Cerebellar nuclear complex (tissue), 1 donor: ENCODE measurements at places on chromosomes 6 and 20.

DNA sequence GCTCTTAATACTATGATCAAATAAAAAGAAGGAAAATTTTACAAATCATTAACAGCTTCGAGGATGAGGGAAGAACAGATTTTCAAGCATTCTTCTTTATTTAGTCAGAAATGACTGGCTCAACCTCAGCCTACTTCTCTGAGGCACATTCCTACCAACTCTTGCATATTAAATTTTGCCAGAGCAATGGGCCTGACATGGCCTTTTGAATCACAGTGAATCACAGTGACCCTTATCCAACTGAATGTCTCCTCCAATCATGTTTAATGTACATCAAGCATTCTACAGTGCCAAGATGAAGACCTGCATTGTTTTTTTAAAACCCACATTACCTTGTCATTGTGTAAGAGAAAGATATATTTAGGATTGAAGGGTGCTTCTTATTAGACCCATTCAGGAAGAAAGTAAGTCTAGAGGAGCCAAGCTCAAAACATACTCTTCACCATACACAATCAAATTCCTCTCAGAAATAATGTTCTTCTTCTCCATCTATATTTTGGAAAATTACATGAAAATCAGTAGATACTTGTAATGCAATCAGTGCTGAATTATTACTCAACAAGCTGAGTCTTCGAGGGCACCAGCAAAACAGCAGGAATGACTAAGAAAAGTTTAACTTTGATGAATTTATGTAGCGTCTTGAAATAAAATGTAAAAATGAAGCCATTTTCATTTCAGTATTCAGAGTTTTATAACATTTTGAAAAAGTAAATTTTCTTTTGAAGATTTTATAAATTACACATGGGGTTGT, 44.1 kb upstream of the MOXD1 start:
- DNase-seq, result no peak

- DNase-seq, result no peak
Measured at GRCh38 chr6:134281388-134281787, 36.5 kb downstream of the SGK1 start.

DNA sequence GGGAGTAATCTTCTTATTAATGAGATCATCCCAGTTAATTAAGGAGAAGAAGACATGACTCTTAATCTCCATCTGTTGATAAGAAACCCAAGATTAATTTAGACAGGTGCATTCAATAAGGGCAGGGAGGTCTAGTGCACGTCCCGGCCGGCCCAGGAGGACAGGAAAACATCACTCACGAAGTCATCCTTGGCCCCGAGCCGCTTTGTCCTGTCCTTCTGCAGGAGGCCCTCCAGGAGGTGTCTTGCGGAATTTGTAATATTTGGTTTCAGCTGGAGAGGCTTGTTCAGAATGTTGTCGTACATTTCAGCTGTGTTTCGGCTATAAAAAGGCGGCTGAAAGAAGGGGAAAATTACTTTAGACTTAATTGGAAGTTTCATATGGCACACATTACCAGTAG, 118.4 kb upstream of the SLC2A12 start:
- no peak for DNase-seq

- DNase-seq, result no peak
Measured at GRCh38 chr20:61027218-61027617, 224.8 kb upstream of the CDH4 start.

DNA sequence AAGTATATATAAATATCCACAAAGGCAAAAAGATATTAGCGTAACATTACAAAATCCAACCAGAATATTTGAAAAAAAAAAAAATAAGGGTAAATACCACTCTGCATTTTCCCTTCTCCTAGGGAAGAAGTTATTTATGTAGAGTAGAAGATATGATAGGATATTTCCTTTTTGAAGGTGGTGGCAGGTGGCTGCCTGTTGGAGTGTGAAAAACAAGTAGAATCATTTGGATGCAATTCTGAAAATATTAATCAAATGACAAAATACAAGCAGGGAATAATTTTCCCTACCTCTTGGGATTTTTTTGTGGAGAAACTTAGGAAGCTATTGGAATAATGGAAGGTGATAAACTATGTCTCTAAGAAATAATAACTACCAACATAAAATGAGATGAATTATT, 62.5 kb upstream of the OGFRL1 start:
- peak; percentile 6 for DNase-seq

GRCh38 chr20:52682237-52682636, 289.9 kb upstream of the TSHZ2 start:
- no peak for DNase-seq

- DNase-seq, result no peak
Measured at GRCh38 chr20:58647796-58648501, 3.1 kb upstream of the STX16 start.

GRCh38 chr6:169864148-169865020, 113.0 kb downstream of the ERMARD start:
- no peak for DNase-seq

DNA sequence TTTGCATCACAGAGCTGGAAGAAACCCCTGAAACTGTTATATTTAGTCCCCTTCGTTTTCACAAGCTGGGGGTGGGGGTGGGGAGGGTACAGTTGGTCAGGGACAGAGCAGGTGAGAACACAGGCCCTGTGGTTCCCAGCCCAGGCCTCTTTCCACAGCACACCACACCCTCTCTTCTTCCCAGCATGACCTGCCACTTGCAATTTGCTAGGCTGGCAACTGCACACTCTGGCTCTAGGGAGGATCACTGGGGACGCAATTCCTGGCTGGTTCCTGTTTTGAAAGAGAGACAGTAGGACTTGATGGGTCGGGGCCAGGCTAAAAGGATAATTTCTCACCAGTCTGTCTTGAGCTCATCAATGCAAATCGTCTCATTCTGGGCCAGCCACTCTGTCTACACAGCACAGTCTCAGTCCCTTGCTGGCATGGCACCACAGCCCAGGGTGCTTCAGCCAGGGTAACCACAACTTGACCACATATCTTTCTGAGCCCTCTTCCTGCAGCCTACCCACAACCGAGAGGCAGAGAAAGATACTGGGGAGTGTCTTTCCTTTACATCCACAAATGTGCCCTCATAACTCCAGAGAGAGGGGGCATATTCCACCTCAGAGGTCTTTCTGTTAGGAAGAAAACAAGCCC, 41.7 kb upstream of the EMILIN3 start:
- DNase-seq, result no peak

GRCh38 chr20:9068233-9068801, 570 bp upstream of the PLCB4 start:
- DNase-seq, result no peak

GRCh38 chr6:93468291-93468690, 48.9 kb upstream of the EPHA7 start:
- no peak for DNase-seq

DNA sequence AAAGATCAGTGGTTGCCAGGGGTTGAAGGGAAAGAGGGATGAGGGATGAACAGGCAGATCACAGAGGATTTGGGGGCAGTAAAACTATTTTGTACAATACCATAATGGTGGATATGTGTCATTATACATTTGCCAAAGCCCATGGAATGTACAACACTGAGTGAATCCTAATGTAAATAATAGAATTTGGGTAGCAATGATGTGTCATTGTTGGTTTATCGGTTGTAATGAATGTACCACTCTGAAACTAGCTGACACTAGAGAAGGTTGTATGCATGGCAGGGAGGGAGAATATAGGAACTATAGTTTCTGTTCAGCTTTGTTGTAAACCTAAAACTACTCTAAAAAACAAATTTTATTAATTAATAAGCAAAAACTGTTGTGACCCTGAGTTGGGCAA, 17.8 kb upstream of the ASF1A start:
- no peak for DNase-seq

- DNase-seq, result no peak
Measured at GRCh38 chr6:36692220-36692619, 5.4 kb upstream of the RAB44 start.

GRCh38 chr20:21136015-21136732, 10.3 kb downstream of the KIZ start:
- DNase-seq, result no peak

DNA sequence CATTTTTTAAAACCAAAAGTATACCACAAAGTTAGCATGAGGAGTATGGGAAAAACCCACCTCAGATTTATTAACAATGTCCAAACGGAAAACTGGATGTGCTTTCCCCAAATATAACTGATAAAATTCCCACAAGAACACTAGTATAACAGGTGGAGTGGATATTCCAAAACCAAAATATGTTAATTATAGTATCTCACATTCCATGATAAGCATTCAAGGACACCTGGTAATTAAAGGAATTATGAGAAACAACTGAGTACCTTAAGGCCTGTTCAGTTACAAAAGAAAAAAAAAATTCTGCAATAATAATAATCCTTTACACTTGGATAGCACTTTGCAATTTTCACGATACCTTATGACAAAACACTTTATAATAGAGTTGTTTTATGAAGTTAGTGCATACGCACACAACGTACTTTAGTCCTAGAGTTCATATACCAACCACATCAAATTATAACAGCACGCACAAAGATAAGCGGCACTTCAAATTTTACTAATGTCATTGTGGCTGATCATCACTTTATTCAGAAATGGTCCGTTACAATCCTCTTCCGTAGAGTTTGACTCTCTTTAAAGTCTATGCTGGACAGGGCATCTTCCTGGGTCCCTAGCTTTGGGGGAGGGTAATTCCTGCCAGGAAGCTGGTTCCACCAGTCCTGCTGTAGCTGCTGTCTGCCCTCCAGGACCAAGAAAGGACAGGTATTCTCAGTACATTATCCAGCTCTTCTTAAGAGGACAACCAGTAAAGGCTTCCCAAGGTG, 1.7 kb downstream of the CDK19 start:
- DNase-seq, result no peak

DNA sequence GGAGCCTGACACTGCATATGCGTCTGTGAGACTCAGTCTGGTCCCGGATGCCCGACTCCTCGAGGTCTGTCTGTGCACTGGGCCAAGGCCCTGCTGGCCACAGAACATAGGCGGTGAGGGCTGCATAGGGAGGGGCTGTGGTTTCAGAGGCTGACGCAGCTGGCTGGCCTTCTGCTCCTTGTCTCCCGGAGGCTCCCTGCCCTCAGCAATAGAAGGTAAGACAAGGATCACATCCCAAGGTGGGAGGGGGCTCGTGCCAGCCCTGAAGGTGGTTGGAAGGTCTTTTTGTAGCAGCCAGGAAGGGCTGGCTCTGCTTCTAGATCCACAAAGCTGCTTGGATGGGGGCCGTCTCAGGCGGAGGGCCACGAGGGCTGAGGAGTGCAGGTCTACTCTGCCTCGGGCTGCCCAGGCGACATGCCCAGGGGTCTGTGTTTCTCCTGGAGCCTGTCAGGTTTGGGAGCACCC, 239.8 kb upstream of the SULF2 start:
- no peak for DNase-seq

- no peak for DNase-seq
Measured at GRCh38 chr20:55090286-55090685, 614.9 kb downstream of the DOK5 start.

DNA sequence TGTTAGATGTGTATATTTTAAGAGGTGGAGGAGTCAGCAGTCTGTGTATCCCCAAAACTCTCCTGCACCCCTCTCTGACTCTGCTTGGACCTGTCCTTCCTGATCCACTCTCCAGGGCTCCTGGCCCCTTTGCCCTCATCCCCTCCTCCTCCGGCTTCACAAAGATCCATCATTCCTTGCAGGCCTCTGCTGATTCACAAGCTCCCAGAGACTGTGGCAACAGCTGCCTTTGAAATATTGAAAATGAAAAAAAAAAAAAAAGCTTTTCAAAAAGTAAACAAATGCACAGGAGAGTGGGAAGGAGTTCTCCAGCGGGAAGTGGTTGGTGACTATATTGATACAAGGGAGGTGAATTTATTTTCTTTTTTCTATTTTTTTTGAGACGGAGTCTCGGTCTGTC, 330.2 kb upstream of the SULF2 start:
- no peak for DNase-seq

- no peak for DNase-seq
Measured at GRCh38 chr6:75747152-75747992, 1.7 kb upstream of the MYO6 start.

DNA sequence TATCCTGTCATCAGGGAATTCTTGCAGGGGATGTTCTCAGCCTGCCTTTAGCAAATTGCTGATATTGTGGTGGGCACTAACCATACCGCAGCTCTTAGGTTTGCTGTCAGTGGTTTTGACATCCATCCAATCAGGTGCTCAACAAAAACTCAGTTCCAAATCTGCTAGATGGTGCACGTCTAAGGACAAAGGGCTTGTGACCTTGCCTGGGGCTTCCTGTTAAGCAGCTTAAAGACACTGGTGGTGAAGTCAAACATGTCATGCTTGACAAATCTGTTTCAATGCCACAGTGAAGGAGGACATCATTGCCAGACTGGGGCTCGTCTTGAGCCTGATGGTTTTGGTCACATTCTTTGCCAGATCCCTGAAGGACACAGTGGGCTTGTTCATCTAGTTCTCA, 179.8 kb upstream of the NOX3 start:
- DNase-seq, result no peak

- no peak for DNase-seq
Measured at GRCh38 chr20:50844430-50845100, 49.7 kb downstream of the BCAS4 start.

GRCh38 chr6:2257363-2257762, 12.0 kb upstream of the GMDS start:
- no peak for DNase-seq

DNA sequence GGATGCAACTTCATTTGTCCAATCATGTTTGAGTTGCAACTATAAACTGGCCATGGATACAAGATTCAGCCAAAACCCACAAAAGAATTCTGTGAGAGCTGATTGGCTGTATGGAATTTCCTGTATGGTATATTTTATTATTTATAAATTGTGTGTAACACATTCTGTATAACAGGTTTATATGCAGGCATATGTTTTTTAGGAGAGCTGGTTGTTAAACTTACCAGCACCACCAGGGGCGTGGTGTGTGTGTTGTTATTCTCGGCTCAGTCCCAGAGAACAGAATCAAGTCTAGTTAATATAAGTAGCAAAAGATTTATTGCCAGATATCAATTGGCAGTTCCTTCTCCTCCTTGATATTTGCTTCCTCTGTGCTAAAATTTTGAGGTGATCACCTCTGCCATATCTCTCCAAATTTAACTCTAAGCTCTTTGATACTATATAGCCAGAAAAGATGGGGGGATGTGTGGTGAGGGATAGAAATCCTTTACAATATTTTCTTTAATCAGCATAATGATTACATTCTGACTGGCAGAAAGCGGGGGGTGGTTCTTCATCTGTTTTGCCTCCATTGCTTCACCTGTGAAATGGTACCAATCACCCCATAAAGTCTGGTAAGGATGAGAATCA, 22.9 kb downstream of the CNBD2 start:
- DNase-seq, result no peak

DNA sequence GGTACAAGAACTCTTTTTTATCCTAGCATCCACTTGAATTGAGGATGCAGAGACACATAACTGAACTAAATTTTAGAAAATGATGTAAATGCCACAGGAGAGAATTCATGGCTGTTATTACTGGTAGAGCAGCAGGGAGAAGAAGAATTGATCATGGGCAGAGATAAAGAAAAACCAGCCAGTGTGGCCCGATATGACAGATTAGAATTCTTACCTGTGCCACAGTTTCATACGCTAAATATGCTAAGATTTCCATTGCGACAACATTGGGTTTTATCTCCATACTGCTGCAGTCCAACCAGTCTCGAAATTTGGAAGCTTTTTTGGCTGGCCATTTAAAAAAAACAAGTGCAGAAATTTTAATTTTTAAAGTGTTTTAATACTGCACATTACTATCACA, 373.8 kb upstream of the RUNX2 start:
- DNase-seq, result no peak
